ENCODE measurements at places on chromosomes 5 and 9.

DNA sequence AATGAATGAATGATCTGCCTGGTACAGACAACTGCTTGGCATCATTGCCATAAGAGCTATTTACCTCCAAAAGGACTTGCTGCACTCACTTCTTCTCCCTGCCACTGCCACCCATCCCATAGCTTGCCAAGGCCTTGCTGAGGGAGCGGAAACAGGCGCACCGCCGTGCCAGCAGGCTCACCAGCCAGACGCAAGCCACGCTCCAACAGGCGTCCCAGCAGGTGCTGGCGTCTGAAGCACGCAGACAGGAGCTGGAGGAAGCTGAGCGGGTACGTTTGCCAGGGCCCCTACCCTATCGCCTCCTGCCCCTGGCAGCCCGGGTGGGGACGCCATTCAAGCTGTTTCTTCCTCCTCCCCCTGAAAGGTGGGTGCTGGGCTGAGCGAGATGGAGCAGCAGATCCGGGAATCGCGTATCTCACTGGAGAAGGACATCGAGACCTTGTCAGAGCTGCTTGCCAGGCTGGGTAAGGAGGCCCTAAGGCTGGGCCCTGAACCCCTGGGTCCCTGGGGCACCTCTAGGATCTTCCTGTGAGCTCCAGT lies 8.9 kb upstream of the AIF1L start:
- DNase-seq, result no peak

DNA sequence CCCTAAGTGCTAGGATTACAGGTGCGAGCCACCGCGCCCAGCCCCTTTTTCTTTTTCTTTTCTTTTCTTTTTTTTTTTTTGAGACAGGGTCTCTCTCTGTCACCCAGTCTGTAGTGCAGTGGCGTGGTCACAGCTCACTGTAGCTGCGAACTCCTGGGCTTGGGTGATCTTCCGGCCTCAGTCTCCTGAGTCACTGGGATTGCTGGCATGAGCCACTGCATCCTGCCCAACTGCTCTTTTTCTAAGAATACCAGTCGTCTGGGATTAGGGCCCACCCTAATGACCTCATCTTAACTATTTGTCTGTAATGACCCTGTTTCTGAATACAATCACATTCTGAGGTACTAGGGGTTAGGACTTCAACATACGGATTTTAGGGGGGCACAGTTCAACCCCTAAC lies 34.1 kb upstream of the NANS start:
- no peak for DNase-seq

GRCh38 chr9:14433351-14434157 lies 119.6 kb upstream of the NFIB start:
- no peak for DNase-seq

- no peak for DNase-seq
These were observed 153.6 kb upstream of the CD180 start for GRCh38 chr5:67350185-67350584.

- no peak for DNase-seq
These were observed 2.1 kb downstream of the ITGA1 start for GRCh38 chr5:52789851-52790250.

DNA sequence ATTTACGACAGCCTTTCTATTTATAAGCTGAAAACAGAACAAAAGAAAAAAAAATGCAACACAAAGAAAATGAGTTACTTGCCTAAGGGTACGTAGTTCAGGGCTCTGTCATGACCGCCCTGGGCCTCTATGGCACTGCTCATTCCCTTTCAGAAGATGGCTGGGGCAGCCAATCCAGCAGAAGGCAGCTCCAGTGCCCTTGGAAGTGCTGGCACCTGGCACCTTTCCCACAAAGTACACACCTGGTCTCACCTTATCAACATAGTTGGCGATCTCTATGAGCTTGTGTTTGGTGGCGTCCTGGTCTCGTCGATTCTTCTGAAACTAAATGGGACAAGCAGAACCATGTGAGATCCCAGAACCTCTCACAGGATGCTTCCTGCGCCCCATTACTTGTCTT lies 53.2 kb downstream of the NIPAL4 start:
- DNase-seq, result no peak

DNA sequence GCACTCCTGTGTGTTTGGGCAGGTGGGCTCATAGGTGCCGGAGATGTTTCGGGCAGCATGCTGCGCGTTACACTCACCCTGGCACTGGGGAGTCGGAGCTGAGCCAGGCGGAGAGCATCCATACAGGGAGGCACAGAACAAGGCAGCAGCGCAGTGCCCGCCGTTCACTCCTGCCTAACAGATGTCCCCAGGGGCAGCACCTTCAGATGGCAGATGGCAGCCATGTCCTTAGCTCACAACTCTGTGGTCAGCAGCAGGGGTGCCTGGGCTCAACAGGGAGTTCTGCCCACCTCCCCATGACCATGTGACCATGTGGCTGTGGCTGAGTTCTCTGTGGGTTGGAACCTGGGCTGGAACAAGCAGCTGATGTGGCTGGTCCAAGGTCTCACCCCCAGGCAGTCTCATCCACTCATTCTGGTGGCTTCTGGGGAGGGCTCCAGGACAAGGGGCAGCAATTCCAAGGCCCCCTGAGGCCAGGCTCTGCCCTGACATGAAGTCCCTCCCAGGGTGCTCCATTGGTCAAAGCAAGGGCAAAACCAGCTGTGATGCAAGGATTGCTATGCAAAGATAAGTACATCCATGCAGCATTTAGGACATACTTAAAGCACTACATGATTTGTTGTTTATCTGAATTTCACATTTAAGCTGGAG lies 64.2 kb downstream of the MRPL36 start:
- DNase-seq, result no peak

GRCh38 chr9:23638011-23638410 lies 188.0 kb downstream of the ELAVL2 start:
- no peak for DNase-seq

GRCh38 chr5:40909264-40909663 lies at the start of gene C7:
TSS of gene C7 (plus strand) at chr5:40909497. CDS start at chr5:40909611, 114 bp downstream.
- no peak for DNase-seq

DNA sequence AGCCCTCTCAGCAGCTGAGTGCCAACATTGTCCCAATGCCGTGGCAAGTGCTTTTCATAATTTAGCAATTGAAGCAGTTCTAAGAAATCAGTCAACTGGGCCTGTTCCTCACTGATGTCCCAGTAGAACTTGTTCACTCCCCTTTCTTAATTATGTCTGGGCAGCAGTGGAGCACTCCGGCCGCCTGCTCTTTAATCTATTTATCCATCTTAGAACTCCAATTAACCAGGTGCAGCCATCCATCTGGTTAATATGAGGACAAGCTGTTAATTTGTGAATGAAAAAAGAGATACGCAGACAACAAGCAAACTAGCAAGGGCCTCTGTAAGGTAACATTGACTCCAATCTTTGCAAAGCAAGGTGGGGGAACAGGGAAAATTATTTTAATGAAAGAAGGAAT lies 39.4 kb downstream of the MAT2B start:
- DNase-seq, result no peak

GRCh38 chr9:85541876-85542275 lies 199.9 kb downstream of the AGTPBP1 start:
- DNase-seq, result no peak

- DNase-seq, result no peak
These were observed 189.6 kb downstream of the COX7C start for GRCh38 chr5:86807046-86808031.

GRCh38 chr9:75071530-75072122 lies 16.3 kb downstream of the NMRK1 start:
- peak; percentile 54 for DNase-seq

DNA sequence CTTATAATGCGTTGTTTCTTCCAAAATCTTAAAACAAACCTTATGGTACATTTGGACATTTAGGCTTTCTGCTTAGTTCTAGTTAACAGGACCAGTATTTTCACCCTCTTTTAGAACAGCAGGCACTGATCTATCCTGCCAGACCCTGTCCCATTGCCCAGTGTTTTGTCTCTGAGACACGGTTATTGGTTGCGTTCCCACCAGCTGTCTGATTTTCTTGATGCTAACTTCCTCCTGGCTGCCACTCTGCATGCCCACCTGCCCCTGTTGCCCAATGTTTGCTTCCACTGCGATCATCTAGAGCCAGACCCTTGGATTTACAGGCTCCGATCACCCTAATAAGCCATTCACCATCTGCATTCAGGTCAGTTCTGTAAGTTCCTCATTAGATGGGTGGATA lies 506.0 kb upstream of the CDH6 start:
- no peak for DNase-seq

DNA sequence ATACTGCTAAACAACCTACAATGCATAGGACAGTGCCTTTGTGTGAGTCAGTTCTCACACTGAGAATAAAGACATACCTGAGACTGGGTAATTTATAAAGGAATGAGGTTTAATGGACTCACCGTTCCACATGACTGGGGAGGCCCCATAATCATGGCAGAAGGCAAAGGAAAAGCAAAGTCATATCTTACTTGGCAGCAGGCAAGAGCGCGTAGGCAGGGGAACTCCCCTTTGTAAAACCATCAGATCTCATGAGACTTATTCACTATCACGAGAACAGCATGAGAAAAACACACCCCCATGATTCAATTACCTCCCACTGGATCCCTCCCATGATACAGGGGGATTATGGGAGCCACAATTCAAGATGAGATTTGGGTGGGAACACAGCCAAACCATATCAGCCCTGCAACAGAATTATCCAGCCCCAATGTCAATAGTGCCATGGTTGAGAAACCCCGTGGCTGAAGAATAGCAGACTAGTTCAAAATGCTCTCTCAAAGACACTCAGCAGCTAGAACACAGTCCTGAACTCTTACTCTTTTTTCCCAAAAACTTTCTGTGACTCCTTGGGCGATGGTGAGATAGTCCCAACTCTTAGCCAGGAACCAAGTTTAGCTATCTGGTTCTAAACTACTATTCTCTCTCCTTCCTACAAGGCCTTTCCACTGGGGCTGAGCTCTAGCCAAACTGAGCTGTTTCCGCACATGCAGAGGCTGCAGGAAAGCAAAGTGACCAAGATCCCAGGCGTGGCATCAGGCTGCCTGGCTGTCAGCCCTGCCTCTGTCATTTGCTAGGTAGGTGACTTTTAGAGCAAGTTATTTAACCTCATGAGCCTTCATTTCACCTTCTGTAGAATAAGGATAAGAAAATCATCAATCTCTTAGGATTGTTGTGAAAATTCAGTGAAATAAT lies 21.7 kb downstream of the FAT2 start:
- no peak for DNase-seq

Data from CD4-positive, alpha-beta T cell treated with Interleukin-15 for 4 hours (primary cell).